Stimulated activated CD4-positive, alpha-beta T cell treated with anti-CD3 and anti-CD28 coated beads, Interleukin-1b, Interleukin-23, amount 100 ng/mL, for 1 hour (primary cell): ENCODE measurements at places on chromosomes 12 and 14.

- no peak for DNase-seq
These were observed 476.8 kb downstream of the TRHDE start for GRCh38 chr12:72748971-72749370.

- peak; percentile 24 for DNase-seq
These were observed 3.6 kb downstream of the TNS2 start for GRCh38 chr12:53053218-53054111.

GRCh38 chr14:69985463-69985862, 106.2 kb downstream of the SMOC1 start:
- no peak for DNase-seq

GRCh38 chr14:99037777-99038430, 234.1 kb downstream of the BCL11B start:
- DNase-seq: no peak

DNA sequence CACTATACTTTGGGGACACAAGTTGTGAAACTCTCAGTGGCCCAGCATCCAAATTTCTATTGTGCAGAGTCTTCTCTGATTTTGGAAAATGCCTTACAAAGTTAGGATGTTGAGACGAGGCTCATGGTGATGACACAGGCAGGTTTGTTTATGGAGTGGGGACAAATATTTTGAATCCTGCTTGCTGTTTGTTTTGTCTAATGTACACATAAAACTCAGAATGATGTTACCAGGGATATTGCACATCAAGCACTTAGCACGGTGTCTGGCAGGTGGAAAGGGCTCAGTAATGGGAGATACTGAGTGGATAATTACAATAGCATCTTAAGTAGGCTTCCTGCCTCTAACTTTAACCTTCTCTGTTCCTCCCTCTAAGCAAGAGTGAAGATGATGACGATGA, 628.9 kb upstream of the TBX3 start:
- DNase-seq: no peak

DNA sequence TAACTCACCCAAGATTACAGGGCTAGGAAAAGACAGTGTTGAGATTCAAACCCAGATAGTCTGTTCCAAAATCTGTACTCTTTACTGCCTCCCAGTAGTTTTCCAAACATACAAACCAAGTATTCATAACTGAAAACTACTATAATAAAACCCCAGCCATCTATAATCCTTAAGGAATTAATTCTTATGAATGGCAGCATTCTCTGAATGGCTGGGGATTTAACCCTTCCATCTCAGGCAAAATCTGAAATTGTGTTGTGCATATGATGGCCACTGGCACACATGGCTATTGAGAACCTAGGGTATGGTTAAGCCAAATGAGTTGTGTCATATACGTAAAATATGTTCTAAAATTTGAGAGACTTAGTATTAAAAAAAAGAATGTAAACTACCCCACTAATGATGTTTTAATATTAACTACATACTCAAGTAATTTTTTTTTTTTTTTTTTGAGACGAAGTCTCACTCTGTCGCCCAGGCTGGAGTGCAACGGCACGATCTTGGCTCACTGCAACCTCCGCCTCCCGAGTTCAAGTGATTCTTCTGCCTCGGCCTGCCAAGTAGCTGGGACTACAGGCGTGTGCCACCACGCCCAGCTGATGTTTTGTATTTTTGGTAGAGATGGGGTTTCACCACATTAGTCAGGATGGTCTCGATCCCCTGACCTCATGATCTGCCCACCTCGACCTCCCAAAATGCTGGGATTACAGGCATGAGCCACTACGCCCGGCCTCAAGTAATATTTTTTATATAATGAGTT, 16.7 kb downstream of the PPP1R13B start:
- no peak for DNase-seq

GRCh38 chr12:44960856-44961255, 84.7 kb upstream of the NELL2 start:
- DNase-seq: no peak

DNA sequence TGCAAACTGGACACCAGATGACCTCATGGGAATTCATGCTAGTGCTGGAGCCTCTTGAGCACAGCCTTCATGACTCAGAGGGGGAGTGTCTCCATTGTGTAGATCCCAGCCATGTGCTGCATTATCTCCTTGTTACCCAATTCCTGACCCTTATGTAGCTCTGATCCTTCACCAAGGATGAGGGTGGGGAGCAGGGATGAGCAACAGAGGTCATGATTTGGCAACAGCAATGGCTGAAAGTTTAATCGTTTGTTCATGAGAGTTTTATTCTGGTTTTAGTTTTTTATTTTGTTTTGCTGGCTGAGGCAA, 9.5 kb upstream of the BDKRB1 start:
- DNase-seq: no peak

DNA sequence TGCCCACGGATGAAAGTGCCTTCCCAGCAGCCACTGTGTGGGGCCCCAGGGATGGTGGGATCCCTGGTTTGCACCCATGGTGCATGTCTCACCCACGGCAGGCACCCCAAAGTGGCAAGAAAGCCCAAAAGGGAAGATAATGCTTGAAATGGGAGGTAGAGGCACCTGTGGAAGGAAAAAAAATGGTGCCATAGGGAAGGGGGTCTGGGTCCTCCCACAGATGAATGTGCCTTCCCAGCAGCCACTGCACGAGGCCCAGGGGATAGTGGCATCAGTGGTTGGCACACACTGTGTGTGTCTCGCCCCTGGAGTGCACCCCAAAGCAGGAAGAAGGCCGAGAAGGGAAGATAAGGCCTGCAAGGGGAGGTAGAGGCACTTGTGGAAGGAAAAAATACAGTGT, 264.2 kb downstream of the ALG10 start:
- no peak for DNase-seq

GRCh38 chr12:65926119-65926908, 102.0 kb downstream of the HMGA2 start:
- DNase-seq: no peak

DNA sequence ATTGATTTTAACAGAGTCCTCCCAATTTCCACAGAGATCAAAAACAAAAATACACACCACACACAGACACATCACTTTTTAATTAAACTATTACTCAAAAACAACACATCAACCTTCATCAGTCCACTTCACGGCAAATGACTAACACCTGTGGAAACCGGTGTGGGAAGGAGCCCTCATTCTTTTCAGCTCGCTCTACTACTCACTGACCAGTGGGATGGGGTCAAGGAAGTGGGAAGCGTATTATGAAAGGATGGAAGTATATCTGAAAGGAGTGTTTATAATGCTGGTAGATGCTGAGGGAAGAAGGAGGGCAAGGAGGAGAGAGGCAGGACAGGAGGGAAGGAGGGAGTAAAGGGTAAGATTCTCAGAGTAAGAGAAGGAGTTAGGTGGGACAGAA, 156.5 kb downstream of the EPS8 start:
- no peak for DNase-seq

- DNase-seq: no peak
These were observed 147.1 kb downstream of the FOXA1 start for GRCh38 chr14:37447883-37448391.

- no peak for DNase-seq
These were observed 35.8 kb downstream of the NUMB start for GRCh38 chr14:73422515-73422914.

- DNase-seq: no peak
These were observed 119.3 kb upstream of the MDM1 start for GRCh38 chr12:68451261-68452077.

GRCh38 chr14:51453869-51454268, 197.8 kb upstream of the FRMD6 start:
- DNase-seq: no peak

GRCh38 chr12:112676507-112676906, 115.0 kb upstream of the RPH3A start:
- no peak for DNase-seq

GRCh38 chr14:101708853-101709532, 52.5 kb upstream of the PPP2R5C start:
- DNase-seq: no peak

GRCh38 chr14:99863059-99863458, 69.8 kb downstream of the EML1 start:
- no peak for DNase-seq

GRCh38 chr12:131505561-131505960, 205.3 kb upstream of the SFSWAP start:
- no peak for DNase-seq

GRCh38 chr14:77516126-77516525, 17.5 kb upstream of the ISM2 start:
- no peak for DNase-seq

DNA sequence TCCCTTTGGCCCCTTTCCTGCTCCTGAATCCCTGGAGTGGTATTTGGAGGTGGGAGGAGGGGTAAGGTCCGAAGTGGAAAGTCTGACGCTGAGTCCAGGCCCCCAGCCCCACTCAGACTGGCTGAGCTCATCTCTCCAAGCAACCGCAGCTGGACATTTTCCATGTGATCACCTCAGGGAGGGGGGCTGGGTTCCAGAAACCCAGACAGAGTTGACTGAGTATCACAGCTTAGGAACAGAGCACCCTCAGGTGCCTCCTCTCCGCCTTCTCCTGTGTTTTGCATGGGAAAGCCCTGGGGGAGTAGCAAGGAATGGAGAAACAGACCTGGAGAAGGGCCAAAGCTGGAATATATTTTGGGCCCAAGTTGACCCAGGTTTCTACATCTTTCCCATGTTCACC, 8.0 kb upstream of the ITGA5 start:
- DNase-seq: no peak

DNA sequence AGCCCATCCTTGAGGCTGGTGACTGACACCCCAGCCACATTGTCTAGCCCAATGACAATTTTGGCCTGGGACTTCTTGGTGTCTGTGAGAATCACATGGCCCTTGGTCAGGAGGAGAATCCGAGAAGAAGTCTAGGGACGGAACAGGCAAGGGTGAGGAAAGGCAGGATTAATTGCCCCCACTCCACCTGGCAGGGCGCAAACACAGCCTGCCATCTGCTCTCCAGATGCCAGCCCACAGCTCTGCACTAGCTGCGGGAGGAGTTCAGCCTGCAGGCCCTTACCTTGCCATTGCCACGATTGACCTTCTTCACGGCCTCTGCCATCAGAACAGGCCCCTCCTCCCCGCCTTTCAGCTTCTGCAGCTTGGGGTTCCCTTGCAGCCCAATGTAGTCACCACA, 13.1 kb upstream of the TAC3 start:
- DNase-seq: no peak

GRCh38 chr14:23009939-23010726, at the start of gene C14orf93:
Gene C14orf93 (minus strand): TSS chr14:23010143. CDS start chr14:22999023, 11,120 bp downstream.
- DNase-seq: peak; percentile 74

GRCh38 chr12:108677381-108677780, 43.7 kb upstream of the SELPLG start:
- DNase-seq: no peak

DNA sequence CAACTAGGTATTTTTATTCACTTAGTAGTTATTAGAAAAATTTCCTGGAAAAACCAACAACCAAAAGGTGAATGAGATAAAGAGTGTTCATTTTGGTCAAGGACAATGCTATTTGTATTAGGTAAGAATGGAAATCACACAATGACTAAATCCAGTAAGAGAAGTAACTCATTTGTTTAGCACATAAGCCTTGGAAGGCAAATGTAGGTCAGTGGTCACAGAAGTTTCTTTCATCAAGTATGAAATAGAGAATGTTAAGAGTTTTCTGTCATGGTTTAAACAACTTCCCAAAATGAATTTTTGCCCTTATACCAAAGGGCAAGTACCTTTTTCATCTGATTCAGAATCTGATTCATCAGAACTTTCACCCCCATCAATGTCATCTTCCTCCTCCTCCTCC, 101.7 kb downstream of the KIF21A start:
- no peak for DNase-seq

GRCh38 chr12:50635857-50636256, 128.0 kb upstream of the ATF1 start:
- no peak for DNase-seq

DNA sequence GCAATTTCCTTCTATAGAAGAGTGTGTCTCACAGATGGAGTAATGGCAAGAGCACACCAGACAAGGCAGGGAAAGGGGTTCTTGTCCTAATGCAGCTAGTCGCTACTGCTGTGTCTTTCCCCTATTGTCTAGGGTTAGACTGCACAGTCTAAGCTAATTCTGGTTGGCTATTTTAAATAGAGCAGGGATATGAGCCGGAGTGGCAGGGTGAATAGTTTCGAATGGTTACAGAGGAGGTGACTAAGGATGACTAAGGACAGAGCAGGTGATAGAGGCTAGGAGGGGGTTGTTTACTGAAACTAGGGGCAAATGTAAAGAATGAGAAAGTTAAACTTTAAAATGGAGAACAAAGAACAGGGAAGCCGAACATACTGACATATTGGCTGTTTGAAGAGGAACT, 25.6 kb upstream of the CPNE8 start:
- no peak for DNase-seq

DNA sequence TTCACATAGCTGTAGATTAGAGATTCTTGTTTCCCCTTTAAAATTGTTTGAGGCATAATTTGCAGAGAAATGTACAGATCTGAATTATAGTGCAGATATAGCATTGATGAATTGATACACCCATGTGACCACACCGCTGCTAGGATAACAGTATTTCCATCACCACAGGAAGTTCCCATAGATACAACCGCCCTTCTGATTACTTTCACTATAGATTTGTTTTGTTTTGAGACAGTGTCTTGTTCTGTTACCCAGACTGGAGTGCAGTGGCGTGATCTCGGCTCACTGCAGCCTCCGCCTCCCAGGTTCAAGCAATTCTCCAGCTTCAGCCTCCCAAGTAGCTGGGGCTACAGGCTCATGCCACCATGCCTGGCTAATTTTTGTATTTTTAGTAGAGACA, 8.8 kb upstream of the ASPG start:
- DNase-seq: no peak

DNA sequence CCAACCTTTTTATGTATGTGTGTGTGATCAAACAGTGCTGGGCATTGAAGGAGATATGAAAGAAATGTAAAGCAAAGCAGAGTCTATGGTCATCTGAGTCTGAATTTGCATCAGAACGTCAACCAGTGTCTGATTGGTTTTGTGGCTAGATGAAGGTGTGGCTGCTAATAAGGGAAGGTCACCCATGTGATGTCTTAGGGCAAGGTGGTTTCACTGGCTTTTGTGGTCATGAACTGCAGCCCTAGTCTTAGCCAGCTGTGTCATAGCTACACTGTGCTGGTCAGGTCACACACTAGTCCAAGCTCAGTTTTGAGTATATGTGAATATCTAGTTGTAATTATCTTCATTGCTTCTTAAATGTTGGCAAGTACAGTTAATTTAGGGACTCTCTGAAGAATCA, 105.8 kb downstream of the TGFB3 start:
- no peak for DNase-seq

DNA sequence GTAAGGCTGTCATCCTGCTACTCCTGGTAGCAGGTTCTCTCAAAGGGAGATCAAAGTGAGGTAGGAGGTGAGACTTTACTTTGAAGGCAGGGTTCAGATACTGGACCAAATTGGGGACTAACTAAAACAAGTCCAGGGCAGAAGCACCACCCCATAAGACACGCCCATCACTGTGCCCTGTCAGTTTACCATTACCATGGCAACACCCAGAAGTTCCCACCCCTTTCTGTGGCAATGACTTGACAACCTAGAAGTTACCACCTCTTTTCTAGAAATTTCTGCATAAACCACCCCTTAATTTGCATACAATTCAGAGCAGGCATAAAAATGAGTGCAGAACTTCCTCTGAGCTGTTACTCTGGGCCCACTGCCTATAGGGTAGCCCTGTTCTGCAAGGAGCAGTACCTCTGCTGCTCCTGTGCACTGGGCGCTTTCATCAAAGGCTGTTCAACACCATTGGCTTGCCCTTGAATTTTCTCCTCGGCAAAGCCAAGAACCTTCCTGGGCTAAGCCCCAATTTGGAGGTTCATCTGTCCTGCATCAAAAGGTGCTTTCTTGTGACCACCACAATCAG, 64.8 kb upstream of the MAX start:
- DNase-seq: no peak

GRCh38 chr14:21852061-21852664, 178.5 kb upstream of the OR4E1 start:
- DNase-seq: peak; percentile 44

- no peak for DNase-seq
These were observed 92.6 kb downstream of the SLC2A13 start for GRCh38 chr12:40013292-40013691.
